ENCODE measurements at places on chromosomes 6 and 20.

DNA sequence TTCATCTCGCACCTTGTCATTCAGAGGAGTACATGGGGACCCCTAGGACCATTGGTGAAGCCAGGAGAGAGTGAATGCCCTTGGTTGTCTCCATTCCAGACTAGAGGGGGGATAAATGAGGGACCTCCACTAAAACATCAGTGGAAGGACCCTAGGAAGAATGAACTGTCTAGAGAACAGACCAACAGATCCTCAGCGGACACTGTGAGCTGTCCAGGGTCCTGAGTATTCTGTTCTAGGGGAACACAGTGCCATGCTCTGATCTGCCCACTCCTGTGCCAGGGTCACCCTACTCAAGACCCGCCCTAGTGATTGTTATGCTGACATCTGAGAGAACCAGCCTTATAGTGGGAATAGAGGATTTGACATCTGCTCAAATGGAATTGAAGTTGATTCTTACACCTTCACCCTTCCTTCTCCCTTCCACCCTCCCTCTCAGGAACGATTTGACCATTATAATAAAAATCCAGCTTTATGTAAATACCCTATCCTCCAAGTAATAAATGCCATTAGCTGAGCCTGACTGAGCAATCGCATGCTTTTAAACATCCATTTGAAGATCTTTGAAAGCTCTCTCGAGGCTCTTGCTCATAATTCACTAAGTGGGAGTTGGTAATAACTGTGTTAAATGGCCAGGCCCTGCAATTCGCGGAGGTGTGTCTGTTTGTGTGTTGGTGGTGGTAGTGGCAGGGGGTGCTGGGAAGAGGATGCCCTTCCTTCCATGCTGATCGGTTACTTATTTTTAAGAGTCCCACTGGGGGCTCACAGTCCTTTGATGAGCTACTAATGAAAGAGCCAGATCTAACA is 43.6 kb upstream of the SLC32A1 start:
- no peak for DNase-seq

DNA sequence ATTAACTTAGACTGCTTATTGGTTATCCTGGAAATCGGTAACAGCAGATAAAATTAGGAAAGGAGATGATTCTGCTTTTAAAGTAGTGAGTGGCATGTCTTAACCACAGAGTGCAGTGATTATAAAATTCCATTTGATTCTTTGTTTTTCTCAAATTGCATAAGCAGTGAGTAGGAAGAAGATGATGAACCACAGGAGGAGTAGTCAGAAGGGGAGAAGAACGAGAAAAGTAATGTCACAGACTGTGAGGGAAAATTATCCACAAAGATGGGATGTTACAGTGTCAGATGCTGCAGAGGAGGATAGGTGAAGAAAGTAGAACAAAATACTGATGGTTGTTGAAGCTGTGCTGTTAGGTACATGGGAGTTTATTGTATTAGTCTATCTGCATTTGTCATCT is 63.0 kb downstream of the ITCH start:
- no peak for DNase-seq

DNA sequence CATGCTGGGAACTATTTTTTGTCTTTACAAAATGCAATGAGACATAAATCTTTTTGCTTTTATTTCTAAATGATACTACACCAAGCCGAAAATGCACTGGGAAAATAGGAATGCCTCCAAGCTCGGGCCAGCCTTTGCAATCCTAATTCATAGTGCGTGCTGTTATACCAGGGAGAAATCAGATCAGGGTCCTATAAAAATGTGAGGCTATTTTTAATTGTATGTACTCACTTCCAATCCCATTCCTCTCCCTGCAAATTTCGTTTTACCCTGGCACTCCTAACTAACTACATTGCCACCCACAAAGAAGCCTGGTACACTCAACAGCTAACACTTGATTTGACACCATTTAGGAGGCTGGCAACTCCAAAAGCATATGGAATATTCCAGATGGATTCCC is 350.6 kb upstream of the ZFP64 start:
- no peak for DNase-seq

GRCh38 chr20:50017576-50018248 is 34.9 kb downstream of the SNAI1 start:
- DNase-seq = no peak

- no peak for DNase-seq
Observed at GRCh38 chr20:48287021-48287494, 501.8 kb upstream of the SULF2 start.

GRCh38 chr20:19522071-19522801 is 235.8 kb upstream of the RIN2 start:
- no peak for DNase-seq

GRCh38 chr6:49744259-49744658 is at the start of gene CRISP3:
CRISP3 (minus strand) TSS chr6:49744388; CDS start chr6:49744367, 21 bp downstream.
- no peak for DNase-seq

DNA sequence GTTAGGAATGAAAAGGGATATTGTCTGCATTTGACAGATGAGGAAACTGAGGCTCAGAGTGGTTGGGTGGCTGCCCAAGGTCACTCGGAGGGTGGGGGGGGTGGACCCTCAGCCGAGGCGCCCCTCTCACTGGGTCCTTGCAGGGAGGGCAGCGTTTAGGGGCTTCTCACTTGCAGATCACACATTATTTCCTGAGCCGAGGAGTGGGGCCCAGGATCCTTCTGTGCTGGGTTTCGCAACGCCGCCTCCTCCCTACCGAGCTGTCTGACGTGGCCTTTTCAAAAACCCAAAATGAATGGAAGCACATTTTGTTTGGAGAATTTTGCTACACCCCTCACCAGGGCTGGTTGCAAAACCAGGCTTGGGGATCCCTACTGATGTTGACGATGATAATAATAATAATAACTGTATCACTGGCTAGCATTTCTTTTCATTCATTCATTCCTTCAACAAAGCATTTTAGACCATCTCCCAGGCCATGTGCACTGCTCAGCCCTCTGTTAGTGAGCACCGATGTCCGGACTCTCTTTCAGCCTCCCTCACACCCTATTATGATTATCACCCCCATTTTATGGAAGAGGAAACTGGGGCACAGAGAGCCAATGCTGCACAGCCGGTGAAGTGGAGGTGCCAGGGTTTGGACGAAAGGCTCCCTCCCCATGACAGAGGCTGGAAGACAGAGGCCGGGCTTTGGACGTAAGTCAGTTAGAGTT is 5.2 kb downstream of the DLGAP4 start:
- no peak for DNase-seq

All from AG04449 (cell line).